Central memory CD4-positive, alpha-beta T cell (primary cell): ENCODE measurements at places on chromosomes 5 and 9.
A peak's percentile ranks its signal among the peaks of the same experiment; 100 is the strongest.

- no peak for DNase-seq
Observed at GRCh38 chr5:99715921-99716320, 787.1 kb upstream of the CHD1 start.

DNA sequence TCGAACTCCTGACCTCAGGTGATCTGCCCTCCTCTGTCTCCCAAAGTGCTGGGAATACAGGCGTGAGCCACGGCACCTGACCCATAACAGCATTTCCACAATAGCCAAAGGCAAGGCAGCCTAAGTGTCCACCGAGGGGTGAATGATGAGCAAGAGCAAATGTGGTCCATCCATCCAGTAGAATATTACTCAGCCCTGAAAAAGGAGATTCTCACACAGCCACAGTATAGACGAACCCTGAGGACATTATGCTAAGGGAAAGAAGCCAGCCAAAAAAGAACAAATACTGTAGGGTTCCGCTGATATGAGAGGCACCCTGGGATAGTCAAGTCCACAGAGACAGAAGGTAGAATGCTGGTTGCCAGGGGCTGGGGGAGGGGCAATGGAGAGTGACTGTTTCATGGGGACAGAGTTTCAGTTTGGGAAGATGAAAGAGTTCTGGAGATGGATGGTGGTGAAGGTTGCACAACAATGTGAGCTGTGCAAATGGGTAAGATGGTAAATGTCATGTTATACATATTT is 7.0 kb downstream of the LAMC3 start:
- no peak for DNase-seq

- no peak for DNase-seq
Observed at GRCh38 chr5:90529939-90530677, 724 bp upstream of the LYSMD3 start.

DNA sequence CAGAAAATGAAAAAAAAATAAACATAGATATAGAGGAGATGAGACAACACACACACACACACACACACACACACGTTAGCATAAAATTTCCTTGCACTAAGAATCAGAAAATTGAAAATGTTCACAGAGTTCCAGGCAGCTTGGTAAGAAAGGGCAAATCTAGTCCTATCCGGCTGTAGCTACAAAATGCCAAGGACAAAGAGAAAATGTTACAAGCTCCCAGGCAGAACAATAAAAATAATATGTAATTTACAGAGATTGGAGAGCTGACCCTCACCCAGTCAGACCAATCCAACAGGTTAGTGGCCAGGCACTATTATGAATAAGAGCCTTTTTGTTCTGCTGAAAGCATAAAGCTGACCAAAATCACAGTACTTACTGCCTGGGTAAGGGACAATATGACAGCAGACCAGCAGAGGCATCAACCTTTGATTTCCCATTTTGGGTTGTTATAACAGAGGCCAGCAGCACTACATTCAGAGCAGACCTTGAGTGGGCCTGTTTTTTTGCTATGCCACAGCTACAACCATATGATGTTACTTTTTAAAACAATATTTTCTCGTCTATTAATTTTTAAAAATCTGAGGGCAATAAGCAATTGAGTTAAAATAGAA is 892.6 kb downstream of the TAF11L14 start:
- no peak for DNase-seq

DNA sequence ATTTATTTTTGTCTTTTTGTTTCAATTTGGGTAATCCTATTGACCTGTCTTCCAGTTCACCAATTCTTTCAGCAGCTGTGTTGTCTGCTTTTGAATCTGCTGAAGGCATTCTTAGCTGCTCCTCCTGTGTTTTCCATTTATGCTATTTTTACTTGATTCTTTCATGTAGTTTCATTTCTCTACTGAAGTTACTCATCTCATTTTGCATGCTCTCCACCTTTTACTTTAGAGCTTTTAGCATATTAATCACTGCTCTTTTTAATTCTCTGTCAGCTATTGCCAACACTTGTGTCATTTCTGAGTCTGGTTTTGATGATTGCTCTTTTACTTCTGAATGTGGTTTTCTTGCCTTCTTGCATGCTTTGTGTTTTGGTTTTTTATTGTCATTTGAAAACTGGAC is 496.0 kb upstream of the CLINT1 start:
- no peak for DNase-seq

DNA sequence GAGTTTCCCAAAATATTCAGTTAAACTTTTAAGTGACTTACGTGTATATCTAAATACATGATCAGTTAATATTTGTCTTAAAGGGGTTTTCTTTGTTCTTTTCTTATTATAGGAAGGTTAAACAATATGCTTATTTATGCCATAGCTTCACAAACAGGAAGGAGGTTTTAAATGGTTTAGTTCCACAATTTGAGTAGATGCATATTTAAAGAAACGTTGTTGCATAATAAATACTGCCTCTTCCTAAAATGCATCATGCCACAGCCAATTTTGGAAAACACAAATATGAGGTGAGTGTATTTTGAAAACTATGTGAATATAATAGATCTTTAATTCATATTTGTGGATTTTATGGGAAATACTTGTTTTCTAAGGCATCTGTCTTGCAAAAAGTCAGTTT is 2.5 kb upstream of the ADRB2 start:
- DNase-seq, result no peak

DNA sequence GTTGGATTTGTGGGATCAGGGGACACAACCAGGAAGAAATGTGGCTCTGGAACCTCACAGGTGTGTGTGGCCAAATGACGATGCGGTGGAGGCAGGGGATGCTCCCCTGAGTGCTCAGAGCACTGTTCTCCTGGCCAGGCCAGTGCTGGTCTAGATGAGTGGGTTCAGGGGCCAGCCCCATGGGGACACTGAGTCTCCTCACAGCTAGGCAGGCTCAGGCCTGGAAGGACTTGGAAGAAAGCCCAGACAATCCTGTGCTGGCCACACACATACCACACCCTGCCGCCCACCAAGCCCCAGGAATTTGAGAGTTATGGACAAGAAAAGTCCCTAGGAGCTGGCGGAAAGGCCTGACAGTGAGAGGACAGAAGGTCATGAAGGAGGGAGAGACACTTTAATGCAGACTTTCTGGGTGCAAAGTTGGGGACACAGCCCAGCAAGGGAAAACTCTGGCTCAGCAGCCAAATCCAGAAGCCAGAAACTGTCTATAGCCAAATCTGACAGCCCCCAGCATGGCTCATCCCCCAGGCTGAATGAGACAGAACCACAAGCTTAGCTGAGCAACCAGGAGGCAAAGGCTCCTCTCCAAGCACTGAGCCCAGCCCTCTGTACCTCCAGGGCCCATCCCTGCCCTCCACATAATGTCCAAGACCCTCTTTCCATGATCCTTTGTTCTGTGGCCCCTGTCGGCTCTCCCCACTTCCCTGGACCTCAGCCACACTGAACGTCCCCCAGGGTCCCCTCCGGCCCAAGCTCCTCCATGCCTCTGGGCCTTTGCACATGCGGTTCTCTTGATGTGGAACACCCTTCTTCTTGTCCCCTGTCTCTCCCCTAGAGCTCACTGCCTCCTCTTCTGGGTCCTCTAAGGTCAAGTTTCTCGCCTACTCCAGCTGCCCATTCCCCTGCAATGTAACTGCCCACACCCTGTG is 22.4 kb downstream of the LHX6 start:
- DNase-seq, result no peak

DNA sequence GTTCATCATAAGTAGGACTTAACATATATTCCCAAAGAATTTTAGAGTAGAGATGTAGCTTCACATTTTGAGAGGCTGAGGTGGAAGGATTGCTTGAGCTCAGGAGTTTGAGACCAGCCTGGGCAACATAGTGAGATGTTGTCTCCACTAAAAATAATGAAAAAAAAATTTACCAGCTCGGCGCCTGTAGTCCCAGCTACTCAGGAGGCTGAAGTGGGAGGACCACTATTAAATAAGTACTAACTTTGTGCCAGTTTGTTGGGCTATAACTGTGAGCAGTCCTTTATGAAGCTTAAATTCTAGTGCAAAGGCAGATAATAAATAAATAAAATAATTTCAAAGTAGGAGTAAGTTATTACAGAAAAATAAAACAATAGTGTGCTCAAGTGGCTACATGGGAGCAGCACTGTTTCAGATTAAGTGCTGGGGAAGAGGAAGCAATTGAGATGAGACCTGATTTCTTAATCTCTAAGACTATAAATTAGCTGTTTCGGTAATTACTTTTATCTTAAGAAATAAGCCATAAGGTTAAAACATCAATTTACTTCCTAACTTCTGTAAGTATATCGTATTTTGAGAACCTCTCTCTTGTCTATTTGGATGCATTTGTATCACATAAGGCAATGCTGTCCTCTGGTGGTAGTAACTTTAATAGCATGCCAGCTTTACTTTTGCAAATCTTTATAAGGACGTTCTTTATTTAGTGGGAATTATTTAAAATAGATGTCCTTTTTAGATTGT is 98.9 kb downstream of the CSNK1G3 start:
- DNase-seq, result peak; percentile 49

DNA sequence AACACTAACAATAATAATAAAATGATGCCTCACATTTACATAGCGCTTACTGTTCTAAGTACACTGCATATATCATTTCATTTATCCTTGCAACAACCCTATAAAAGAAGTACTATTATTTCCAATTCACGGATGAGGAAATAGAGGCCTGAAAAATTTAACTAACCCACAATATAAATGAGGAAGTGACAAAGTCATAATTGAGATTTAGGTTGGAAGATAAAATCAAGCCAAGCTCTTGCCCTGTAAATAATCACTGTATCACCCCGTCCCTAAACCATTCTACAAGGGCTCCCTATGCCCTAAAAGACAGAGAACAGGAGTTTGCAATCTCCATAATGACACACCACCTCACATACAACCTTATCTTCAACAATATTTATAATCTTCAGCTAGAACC is 49.6 kb downstream of the STRBP start:
- DNase-seq, result no peak

- DNase-seq, result no peak
Observed at GRCh38 chr9:71629578-71630215, 138.6 kb downstream of the CEMIP2 start.

- DNase-seq, result no peak
Observed at GRCh38 chr5:145948921-145949320, 12.5 kb downstream of the SH3RF2 start.

DNA sequence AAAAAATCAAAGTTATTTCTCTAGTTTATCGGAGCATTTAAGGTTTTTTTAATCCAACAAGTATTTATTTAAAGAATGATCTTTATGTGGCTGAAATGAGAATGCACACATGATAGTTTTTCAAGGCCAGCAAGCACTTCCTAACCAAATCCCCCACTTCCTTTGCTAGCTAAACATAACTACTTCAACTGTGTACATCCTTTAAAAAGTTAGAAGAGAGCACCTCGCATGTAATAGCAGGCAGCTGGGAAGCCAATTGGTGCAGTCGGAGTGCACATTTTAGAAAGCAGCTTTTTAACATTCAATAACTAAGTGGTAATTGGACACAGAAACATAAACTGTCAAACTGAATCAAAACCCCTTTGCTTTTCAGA is 245.7 kb downstream of the BNC2 start:
- no peak for DNase-seq

DNA sequence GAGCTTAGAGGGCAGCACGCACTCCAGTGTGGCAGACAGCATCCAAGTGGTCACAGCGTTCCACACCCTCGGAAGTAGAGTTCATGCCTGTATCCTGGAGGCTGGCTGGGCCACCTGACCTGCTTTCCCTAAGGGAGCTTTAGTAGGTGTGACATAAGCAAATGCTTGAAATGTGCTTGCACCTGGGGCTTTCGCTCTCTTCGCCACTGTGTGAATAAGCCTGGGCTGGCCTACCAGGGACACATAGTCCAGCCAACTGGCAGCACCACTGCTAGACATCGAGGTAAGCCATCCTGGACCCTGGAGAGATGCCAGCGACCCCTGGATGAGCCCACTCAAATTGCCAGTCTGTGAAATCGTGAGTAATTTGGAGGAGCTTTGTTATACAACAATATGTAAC is 24.9 kb upstream of the IRX4 start:
- DNase-seq, result no peak

DNA sequence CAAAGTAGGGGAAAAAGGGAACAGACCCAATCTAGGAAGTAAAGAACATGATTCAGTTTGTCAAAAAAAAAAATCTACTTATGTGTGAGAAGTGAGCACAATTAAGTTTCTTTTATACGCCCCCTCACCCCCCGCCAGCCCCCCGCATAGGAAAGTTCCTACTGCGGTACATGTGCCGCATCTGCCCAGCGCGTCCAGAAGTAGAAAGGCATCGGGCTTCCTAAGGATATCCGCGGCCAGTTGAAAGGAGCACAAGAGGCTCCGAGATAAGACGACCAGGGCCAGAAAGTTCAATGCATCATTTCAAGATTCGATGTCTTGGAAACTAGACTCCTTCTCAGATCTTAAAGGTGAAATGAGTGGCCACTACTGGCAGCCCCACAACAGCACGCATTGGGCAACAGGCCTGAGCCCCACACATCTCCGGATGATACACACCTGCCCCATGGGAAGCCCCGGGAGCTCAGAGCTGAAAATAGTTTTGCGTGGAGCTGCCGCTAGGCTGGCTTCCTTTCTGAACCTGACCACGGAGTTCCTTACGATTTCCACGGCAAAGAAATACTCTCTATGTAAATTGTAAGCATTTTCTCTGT is 203.9 kb downstream of the RAB3C start:
- DNase-seq, result no peak

GRCh38 chr9:34374905-34375552 is 1.7 kb downstream of the MYORG start:
- DNase-seq, result no peak

DNA sequence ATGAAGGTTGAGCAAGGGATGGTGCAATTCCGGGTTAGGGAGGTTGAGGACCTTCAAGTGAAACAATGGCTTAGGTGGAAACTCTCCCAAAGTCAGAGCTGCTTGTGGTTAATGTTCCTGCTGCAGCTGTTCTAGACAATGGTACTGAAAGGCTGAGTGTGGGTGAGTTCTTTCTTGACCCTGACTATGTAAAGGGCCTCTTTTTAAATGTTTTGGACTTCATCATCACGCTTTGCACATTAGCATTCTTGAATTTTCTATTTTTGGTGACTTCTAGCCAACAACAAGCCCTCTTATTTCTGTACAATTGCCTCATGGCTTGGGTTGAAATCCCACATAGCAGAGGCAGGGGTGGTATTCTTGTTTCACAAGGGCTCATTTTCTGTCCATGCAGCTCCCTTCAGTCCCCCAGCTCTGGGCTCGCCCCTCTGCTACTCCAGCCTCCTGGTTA is 136.3 kb upstream of the ANKRD55 start:
- no peak for DNase-seq

- DNase-seq, result no peak
Observed at GRCh38 chr5:149260761-149261160, 10.9 kb upstream of the AFAP1L1 start.

- DNase-seq, result no peak
Observed at GRCh38 chr9:35688558-35689541, 875 bp downstream of the TPM2 start.

- no peak for DNase-seq
Observed at GRCh38 chr9:121682926-121683515, 31.6 kb downstream of the DAB2IP start.

GRCh38 chr5:52794519-52794918 is 6.8 kb downstream of the ITGA1 start:
- DNase-seq, result no peak

DNA sequence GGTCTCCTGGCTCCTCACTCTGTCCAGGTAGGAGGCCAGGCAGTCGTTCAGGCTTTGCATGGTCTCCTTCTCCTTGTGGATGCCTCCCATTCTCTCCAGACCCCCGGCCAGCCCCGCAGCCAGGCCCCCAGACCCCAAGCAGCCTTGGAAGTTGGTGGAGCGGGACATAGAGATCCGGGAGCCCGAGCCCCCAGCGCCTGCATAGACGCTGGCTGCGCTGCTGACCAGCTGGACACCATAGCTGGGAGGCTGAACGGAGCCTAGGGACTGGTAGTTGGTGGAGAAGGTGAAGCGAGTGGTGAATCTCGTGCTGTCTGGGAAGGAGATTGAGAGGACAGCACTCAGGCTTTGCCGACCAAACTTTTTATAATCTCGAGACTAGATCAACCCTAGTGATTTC is 35.9 kb downstream of the FOXI1 start:
- no peak for DNase-seq
